ENCODE measurements at places on chromosomes 3 and 15.

DNA sequence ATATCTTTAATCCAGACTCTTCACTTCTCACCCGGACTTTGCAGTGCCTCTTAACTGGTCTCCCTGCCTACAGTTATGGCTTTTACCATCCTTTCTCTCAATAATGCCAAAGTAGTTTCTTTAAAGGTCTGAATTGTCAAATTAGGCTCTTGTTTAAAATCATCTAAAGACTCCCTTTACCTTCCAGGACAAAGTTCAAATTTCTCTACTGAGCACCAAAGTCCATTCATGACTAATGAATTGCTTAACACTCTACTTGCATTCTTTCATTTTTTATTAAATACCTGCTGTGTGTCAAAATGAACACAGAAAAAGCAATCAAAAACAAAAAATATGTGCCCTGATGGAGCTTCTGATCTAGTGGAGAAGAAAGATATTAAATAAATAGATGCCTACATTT, 472.4 kb upstream of the UBE2E2 start:
- no peak overlapping the region for H3K27ac ChIP-seq
- DNase-seq, result no peak
- H3K4me3 ChIP-seq, result no peak overlapping the region
- no peaks in the 10 kb centered on the region for H3K36me3 ChIP-seq
- H3K4me1 ChIP-seq, result no peaks in the 10 kb centered on the region
- H3K27me3 ChIP-seq, result no peaks in the 10 kb centered on the region

GRCh38 chr15:75025107-75025506, 1.7 kb downstream of the PPCDC start:
- no peaks in the 10 kb centered on the region for H3K4me1 ChIP-seq
- H3K4me3 ChIP-seq, result no peak overlapping the region
- DNase-seq, result no peak
- no peak overlapping the region for H3K27ac ChIP-seq
- H3K27me3 ChIP-seq, result no peaks in the 10 kb centered on the region

DNA sequence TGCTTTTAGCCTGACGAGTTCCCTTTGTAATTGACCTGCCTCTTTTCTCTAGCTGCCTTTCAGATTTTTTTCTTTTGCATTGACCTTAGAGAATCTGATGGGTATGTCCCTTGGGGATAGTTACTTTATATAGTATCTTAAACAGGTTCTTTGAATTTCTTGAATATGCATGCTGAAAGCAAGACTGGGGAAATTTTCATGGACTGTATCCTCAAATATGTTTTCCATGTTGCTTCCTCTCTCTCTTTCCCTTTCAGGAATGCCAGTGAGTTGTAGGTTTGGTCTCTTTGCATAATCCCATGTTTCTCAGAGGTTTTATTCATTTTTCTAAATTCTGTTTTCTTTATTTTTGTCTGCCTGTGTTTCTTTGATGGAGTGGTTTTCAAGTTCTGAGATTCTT, 81.8 kb upstream of the CPNE4 start:
- no peak overlapping the region for H3K4me3 ChIP-seq
- no peaks in the 10 kb centered on the region for H3K27me3 ChIP-seq
- DNase-seq, result no peak
- no peaks in the 10 kb centered on the region for H3K4me1 ChIP-seq
- H3K36me3 ChIP-seq, result no peaks in the 10 kb centered on the region

DNA sequence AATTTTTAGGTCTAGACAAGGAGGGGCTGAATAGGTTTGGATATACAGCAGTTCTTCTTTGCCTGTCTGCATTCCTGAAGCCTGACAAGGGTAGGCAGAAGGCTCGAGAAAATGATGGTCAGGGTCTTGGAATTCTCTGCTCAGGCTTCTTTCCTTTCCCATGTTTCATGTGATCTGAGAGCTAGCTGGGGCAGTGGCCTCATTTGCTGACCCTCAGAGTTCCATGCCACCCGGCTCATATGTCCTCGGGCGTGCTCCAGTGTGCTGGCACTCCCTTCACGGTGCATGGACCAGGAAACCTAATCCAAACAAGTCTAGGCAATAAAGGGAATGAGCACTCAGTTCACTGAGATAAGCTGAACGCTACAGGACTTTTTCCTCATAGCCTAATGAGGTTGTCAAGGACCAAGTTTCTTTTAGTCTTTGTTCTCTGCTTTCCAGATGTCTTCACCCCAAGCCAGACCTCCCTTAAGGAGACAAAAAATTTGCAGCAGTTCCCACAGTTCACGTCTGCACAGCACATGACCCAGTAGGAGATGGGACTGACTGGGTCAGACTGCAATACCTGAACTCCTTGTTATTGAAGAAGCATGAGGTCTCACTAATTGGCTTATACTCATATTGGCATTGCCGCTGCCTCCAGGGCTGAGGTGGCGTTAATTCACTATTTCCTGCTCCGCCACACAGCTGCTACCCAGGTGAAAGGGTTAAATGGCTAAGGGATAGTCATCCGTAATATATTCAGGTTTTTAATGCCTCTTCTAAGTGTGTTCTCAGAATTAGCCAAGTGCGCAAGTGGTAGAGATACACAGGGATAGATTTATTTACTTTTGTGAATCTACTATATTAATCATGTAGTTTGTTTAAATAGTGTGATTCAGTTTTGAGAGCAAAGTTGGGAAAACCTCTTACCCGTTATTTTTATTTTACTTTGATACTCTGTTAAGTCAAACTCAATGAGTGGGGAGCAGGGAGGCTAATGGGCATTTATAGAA, 15.3 kb upstream of the RTP4 start:
- H3K4me1 ChIP-seq, result no peaks in the 10 kb centered on the region
- no peak for DNase-seq
- no peak overlapping the region for H3K27ac ChIP-seq
